ENCODE measurements at places on chromosomes 2 and 18.

DNA sequence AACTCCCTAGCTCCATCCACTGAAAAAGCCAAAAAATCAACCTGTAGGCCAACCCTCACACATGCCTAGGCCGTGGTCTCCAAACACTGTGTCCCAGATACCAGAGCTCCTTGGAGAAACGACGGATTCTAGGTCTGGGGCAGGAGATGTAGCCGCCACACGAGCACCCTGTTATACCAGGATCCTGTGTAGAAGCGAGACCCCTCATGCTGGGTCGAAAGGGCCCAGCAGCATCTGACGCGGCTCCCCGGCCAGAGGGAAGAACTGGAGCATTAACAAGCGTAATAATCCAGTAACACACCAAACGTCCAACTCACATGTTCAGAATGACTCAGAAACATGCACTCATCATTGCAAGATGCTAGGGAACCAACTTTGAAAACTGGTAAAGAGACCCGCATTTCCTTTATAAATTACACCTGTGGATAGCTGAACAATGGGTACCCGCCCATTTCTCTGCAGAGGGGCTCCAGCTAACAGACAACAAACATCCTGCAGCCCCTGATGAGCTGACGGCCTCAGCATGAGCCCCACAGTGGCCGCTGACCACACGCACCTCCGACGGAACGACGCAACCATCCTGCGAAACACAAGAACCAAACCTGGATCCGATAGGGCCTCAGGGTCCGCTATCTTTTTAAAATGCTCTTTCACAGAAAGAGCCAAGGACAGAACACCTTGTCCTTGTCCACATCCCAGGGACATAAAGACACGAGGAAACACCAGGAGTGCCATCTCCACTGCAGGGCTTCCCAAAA lies 14.2 kb downstream of the SLC66A2 start:
- DNase-seq: no peak

GRCh38 chr2:76256458-76257088 lies 545.9 kb upstream of the GCFC2 start:
- no peak for DNase-seq

GRCh38 chr2:108633409-108633808 lies 85.9 kb upstream of the RANBP2 start:
- DNase-seq: no peak

DNA sequence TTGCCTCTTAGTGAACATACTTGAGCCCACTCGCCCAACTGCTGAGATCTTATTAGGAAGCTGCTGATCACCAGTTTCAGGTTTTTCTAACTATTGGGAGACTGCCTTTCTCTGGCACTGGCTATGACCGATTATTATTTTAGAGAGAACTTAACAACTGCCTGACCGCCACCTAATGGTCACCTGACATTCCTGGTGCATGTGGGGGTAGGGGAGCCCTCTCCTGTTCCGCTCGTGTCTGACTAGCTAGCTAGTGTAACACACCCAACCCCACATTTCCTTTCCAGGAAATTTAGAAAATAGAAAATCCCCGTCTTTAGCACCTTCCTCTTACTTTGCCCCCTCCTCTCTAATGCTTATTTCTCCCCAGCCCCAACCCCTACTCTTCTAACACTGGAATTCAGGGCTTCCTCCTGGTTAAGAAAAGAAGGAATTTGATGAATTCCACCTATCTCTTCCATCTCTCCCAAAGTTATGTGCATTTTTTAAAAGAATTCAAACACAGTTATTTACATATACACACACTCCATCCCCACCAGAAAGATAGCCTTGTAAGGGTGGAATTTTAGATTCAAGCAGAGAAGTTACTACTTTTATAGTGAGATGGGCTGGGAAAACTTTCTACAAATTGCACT lies 19.4 kb upstream of the DNER start:
- DNase-seq: no peak

GRCh38 chr2:114610677-114611076 lies 168.2 kb downstream of the DPP10 start:
- DNase-seq: no peak

- no peak for DNase-seq
These were observed 8.7 kb downstream of the CYP26B1 start for GRCh38 chr2:72138921-72139381.

GRCh38 chr18:54127759-54128378 lies 96.6 kb downstream of the MBD2 start:
- DNase-seq: peak; percentile 66

DNA sequence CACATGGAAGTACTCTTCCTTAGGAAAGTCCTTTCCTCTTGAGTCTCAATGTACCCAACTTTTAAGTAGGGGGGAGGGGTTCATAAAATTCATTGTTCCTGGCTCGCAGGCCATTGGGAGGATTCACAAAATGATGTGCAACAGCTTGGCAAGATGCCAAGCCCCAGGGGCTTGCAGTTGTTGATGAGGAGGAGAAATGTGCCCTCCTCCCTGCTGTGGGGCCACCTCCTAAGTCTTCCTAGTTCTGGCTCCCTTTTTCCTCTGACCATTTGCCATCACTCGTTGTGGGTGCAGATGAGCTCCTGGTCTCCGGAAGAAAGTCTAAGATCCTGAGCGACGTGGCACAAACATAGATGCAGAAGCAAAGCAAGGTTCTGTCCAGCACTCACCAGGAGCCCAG lies 435.4 kb downstream of the EIPR1 start:
- DNase-seq: no peak

DNA sequence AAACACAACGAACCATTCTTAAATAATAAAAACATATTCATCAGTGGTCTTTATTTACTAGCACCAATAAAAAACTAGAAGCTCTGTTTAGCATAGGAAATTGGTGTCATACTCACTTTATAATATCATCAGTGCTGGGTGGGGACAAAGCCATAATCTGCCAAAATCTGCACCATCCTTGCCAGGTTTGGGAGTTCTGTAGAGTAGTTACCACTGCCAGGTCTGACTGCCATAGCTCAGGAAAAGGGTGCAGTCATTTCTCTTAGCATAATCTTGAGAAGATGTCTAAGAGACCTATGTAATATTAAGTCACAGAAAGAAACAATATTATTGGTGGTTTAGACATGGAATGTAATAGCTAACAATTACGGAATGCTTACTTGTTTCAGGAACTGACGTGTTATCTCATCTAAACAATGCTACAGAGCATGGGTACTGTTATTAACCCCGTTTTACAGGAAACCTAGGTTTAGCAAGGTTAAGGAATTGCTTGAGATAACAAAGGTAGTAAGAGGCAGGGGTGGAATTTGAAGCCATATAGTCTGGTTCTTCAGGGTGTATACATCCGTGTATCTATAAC lies 1.6 kb upstream of the MARCHF7 start:
- DNase-seq: peak; percentile 71

GRCh38 chr2:114024326-114024725 lies 134.4 kb downstream of the ACTR3 start:
- DNase-seq: no peak

DNA sequence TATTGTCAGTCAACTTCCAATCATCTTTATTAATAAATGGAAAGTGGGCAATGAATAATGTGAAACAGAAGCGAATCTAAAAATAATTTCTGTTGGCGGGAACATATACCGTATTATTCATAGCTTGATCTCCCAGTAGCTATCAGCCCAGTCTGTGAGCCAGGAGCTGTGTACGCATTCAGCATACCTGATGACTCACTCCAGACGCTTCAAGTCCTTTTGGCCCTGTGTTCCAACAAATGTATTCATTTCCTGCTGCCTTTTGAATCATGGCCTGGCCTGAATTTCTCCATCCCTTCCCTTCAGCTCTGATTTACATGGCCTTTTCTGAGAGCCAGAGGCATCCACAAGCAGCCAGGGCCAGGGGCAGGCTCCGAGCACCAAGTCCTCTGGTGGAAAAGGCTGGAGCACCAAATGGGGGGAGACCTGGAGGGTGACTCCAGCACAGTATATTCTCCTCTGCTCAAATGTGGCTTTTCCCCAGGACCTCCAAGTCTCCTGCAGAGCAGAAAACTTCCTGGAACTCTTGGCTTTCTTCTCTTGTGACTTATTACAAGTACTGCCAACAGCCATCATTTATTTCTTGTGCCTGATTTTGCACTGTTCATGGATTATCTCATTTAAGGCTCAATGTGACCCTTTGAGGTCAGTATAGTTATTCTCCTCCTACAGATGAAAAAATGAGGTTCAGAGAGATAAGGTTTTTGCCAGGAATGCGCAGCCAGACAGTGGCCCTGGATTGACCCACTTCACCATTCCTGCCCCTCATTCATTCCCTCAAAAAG lies 108.7 kb downstream of the EN1 start:
- DNase-seq: peak; percentile 95

DNA sequence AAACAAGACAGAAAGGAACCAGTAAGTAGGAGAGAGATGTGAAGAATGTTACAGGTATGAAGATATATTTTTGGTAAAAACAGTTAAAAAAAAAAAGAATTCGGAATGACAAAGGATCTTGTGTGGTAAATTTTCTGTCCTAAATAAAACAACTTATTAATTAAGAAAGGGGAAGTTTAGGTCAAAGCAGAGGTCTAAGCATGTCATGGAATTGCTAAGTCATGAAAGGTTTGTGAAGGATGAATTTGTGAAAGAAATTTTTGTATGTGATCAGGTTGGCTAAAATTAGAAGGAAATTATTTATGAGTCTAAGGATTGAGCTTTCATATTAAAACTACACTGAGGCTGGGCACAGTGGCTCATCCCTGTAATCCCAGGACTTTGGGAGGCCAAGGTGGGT lies 11.1 kb upstream of the ALPG start:
- DNase-seq: no peak

DNA sequence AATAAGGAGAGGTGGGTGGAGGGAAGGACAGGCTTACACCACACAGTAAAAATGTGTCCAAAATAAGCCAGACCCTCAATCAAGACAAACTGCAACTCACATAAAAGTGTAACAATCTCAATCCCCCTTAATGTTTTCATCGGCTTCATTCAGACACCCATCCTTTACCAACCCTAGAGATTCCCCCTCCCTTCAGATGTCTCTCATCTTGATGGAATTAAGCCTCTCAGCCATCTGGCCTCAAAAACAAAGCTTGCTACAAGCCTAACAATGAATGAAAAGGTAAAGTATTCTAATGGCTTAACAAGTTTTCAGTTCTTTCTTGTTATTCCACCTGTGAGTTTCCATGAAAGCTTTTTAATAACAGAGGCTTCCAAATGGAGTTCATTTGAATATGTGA lies 5.2 kb downstream of the RTTN start:
- no peak for DNase-seq

- no peak for DNase-seq
These were observed 13.5 kb downstream of the ELAC1 start for GRCh38 chr18:50981381-50981780.

DNA sequence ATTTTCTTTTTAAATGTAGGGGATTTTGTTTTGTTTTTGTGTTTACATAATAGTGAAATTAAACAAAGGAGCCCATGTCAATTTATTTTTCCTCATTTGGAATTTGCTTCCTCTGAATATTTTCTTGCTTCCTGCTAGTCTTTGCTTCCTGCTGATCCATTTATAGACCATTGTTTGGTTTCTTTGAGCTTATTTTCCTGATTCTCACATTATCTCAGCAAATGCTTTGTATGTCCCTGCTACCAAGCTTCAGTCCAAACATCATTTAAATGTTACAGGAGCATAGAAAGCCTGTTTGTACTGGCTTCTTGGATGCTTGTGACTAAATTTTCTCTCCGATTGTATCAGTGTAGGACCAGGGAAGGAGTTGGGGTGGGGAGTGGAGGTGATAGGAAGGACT lies 127.3 kb upstream of the IL1R2 start:
- no peak for DNase-seq

GRCh38 chr18:74577019-74577418 lies 20.7 kb upstream of the ZNF407 start:
- no peak for DNase-seq

DNA sequence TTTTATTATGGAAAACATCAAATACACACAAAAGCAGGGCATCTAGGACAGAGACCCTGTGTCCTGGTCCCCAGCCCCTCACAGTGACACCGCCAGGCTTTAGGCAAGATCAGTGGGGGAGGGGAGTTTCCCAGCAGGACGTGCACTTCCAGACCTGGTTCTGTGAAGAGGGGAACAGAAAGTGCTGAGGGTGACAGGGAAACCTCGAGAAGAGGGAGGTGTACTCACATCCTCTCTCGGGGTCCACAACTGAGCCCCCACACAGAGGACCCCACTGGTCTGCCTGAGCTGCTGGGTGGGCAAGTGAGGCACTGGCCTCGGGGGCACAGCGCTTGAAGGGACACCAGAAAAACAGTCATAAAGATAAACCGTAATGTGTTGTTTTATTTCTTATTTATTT lies 4.4 kb upstream of the GPR35 start:
- DNase-seq: no peak

DNA sequence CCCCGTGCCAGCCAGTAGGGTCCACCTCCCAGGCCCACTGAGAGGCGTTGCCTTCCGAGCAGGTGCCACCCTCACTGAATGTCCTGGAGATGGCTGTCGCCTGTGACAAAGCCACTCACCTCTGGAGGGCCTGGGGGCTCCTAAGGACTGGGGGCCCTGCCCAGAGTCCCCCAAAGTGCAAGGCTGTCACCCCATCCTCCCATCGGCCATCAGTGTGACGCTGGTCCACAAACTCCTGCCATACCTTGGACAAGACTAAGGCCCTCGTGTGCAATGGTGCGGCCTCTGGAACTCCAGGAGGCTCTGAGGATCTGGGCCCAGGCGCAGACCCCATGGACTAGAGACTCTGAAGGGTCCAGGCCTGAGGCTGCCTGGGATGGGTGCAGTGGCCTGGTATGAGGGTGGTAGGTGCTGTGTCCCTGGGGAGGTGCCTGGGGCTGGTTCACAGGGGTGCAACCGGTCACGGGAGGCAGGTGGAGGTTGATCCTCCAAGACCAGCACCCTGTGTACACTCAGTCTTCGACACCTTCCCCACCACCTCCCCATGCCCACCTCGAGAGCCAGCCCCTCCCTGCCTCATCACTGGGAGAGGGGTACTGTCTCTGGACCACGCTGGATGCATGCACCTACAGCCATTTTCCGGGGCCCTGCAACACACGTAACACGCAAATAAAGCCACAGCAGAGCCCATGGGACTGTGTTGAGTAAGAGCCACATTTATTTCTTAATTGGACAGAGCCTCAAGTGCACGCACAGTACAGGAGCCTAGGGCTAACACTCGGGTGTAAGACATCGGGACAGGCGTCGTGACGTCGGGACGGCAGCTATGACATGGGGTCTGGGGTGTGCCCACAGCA lies 21.6 kb downstream of the AQP12A start:
- no peak for DNase-seq

- DNase-seq: no peak
These were observed 52.0 kb upstream of the GLI2 start for GRCh38 chr2:120683701-120684100.

- DNase-seq: no peak
These were observed 4.4 kb downstream of the ACKR3 start for GRCh38 chr2:236574000-236574399.

GRCh38 chr2:238003234-238004031 lies 36.6 kb downstream of the UBE2F start:
- DNase-seq: no peak

Data from ELR (cell line).